ENCODE measurements at places on chromosomes 7 and 10. TPM values are rescaled to one million over a fixed set of nuclear protein-coding genes. Genes with fewer than 3 reads are reported as not detected.
A peak's percentile ranks its signal among the peaks of the same experiment; 100 is the strongest.

DNA sequence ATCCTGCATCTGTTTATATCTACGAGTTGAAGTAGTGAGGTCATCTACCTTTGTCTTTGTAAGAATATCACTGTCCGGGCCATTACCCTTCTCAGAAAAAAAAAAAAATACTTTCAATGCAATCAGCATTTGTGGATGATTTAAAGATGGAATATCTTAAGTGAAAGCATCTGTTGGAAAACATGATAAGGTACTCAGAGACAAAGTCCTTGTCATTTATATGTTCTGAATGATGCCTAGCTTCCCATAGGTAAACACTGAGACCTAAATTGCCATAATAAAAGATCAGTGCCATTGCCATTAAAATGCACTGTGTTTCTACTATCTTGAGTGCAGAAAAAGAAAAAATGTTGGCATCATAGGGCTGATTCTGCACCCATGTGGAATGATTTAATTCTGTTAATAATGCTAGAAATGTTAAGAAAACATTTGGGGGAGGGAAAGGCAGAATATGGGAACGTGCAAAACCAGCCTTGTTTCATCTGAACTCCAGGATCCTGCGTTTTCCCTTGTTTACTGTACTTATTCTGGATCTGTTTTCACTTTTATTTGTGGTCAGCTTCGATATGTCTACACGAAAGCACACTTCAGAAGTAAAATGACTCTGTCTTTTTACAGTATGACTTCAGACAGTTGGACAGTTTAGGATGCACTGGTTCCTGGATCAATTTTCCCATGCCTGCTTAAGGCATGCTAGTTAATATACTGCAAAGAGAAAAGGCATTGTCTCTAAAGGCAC is 669.8 kb downstream of the SUGCT start:
- no peak for DNase-seq

- DNase-seq = peak; percentile 85
These were observed 73.3 kb upstream of the RHEB start for GRCh38 chr7:151592868-151593486.

DNA sequence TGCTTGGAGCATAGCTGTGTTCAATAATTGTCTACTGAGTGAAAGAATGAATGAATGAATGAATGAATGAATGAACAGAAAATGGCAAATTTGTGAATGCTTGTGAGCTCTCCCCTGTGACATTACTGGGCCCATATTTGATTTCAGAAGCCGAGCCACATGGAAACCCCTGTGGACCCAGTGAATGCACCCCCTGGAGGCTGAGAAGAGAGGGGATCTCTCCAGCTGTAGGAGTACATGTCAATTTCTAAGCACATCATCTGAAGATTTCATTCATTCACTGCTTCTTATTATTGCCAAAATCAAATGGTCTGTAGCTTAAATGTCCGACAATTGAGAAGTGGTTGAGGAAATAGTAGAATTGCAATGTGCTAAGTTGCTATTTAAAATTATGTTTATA is 58.3 kb upstream of the DOCK1 start:
- no peak for DNase-seq

GRCh38 chr7:102258073-102258748 is 28.5 kb upstream of the SH2B2 start:
- no peak for DNase-seq

The PITX3 gene
- total RNA-seq = not detected

The CRCP gene
- total RNA-seq = 35.3 TPM

- DNase-seq = no peak
These were observed 235.1 kb downstream of the FOXP2 start for GRCh38 chr7:114649689-114650088.
